ENCODE measurements at places on chromosomes 2 and 18.

DNA sequence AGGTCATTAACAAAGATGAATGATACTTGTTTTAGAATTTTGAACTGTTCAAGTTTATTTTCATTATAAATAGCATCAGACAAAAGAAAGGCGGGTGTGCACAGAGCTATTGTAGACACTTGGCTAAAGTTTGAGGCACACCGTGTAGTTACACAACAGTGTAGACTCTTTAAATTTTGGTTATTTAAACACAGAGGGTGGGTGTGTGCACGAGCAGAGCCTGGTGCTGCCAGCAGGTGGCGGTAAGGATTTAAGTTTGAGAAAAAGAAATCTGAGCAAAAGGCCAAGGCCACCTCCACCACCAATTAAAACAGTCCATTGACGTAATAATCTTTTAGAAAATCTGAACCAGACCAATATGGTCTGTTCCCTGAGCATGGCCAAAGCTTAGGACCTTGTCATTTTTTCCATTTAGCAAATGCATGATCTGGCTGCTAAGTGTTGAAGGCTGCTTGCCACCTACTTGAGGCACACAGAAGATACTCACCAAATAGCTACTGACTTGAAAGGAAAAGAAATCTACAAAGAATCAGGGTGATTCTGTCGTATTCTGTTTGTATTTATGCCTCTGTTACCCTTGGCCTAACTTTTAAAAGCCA lies 14.3 kb downstream of the COPS7B start:
- no peak for DNase-seq

GRCh38 chr2:170764880-170765261 lies 5.3 kb upstream of the ERICH2 start:
- DNase-seq = no peak

DNA sequence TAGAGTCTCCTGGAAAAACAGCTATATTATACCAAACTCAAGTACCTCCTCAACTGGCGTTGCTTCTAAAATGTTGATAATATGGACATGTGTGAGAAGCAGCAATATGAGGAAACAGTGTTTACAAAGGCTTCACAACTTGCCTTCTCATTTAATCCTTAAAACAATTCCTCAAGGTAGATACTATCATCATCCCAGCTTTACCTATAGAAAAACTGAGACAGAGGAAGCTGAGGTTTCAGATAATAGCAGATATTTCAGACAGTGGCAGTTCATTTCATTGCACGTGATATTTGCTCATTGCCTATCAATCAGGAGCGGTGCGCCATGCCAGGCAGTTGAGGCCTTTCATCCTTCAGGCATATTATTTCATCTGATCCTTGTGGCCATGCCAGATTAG lies 8.3 kb downstream of the GALNT5 start:
- DNase-seq = no peak

- peak; percentile 25 for DNase-seq
These were observed 214.2 kb downstream of the PTGR3 start for GRCh38 chr18:74994502-74995418.

GRCh38 chr18:1513519-1513918 lies 608.8 kb downstream of the ADCYAP1 start:
- no peak for DNase-seq
